ENCODE measurements at places on chromosomes 16 and 17. TPM values are rescaled to one million over a fixed set of nuclear protein-coding genes. Genes with fewer than 3 reads are reported as not detected.

The SLC5A11 gene
- 0.16 TPM for total RNA-seq

The KRT12 gene
- not detected for total RNA-seq

The CD300LB gene
- 1.3 TPM for total RNA-seq

The KRT9 gene
- total RNA-seq, result not detected

The METTL26 gene
- 62.2 TPM for total RNA-seq

The UMOD gene
- not detected for total RNA-seq

The ATF7IP2 gene
- 7.4 TPM for total RNA-seq

The TRIM72 gene
- total RNA-seq, result 0.03 TPM

The BCL6B gene
- 32.2 TPM for total RNA-seq

The P2RX1 gene
- 2.3 TPM for total RNA-seq

The SETD1A gene
- total RNA-seq, result 18.5 TPM

DNA sequence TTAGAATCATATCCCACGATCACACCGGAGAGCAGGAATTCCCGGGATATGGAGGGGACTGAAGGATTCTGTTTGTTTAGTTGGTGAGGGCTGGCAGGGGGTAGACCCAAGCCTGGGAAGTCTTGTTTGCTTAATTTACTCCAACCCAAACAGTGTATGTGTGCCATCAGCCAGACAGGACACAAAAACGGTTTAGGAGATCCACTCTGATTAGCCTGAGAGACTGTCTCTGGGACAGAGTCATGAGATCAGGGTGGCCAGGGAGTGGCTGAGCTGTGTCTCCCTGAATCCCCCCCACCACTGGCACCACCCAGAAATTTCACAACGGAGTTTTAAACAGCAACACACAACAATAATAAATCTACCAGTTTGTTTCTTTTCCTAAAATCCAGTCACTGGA lies 127.0 kb downstream of the RBFOX3 start:
- no peak for DNase-seq

GRCh38 chr16:78436846-78437245 lies 337.4 kb downstream of the WWOX start:
- no peak for DNase-seq

GRCh38 chr16:27113341-27113841 lies 46.7 kb downstream of the C16orf82 start:
- no peak for DNase-seq

DNA sequence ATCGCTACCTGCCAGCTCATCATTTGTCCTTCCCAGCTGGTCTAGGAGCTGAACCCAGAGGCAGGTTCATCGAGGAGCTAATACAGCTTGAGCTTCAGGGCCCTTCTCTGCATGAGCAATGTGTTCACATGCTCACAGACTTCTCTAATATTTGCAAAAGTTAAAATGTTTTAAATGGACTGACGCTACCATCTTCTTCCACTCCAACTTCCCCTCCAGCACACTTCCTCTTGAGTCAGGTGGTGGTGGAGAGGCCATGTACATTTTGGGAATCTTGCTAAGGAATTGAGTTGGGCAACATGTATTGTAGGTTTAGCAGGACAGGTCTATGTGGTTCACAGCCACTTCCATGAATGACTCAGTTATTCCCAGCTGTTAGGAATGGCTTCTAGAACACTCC lies 21.6 kb upstream of the RHOT1 start:
- DNase-seq, result no peak

GRCh38 chr16:75621170-75621477 lies 2.0 kb downstream of the ADAT1 start:
- no peak for DNase-seq

DNA sequence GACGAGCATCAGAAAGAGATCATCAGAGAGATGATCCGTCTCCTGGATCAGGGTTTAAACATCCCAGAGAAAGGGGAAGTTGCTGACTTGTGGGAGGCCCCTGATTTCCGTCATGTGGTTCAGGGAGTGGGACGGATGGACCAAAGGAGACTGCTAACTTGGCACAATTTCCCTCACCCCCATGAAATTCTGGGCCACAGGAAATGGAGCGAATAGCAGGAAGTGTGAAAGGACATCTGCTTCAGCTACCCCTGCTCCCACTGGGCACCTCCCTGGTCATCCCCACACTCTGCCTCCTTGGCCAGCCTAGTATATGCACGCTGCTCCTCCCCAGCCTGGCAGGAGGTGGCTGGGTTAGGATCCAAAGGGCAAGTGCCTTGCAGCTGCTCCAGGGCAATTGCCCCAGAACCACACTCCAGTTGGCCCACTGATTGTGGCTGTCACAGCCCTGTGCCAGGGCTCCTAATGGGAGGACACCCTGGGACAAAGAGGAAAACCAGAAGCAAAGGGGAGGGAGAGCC lies 1.3 kb downstream of the ARRB2 start:
- no peak for DNase-seq

- no peak for DNase-seq
Measured at GRCh38 chr17:7858522-7858810, 663 bp downstream of the CYB5D1 start.

DNA sequence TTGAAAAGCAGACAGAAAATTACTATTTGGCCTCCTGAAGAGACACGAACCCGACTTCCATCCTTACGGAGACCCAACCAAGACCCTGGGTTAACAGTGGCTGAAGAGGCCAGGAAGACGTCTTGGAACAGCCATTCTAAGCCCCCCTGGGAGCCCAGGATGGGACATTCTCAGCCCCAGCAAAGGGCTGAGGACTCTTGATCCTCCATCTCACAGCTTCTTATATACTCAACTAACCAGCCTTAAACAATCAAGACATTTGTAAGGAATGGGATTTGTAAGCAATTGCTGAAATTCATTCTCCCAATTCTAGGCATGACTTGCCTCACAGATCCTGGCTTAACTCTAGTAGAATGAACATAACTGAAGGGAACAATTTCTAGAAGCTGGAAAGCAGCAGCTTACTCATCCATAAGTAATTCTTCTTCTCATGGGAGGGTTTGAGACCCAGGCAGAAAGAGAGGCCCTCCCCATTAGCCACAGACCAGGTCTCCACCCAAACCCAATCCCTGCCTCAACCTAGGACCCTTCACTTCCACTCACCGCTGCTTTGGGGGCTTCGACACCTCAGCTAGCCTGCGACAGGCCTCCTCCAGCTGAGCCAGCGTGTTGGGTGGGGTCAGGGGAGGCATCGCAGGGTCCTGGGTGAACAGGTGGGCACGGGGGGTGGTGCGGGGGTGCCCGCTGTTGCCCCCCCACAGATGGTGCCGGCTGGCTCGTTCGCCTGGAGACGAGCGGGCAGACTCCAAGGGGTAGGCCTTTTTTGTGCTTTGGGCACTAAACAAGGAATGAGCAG lies 25.5 kb downstream of the AXIN2 start:
- no peak for DNase-seq

Data from mesenteric fat pad (tissue), 1 donor.